Stimulated activated CD4-positive, alpha-beta T cell treated with anti-CD3 and anti-CD28 coated beads, Interleukin-2, amount 100 ng/mL, for 24 hours (primary cell): ENCODE measurements at places on chromosomes 2 and 18.

DNA sequence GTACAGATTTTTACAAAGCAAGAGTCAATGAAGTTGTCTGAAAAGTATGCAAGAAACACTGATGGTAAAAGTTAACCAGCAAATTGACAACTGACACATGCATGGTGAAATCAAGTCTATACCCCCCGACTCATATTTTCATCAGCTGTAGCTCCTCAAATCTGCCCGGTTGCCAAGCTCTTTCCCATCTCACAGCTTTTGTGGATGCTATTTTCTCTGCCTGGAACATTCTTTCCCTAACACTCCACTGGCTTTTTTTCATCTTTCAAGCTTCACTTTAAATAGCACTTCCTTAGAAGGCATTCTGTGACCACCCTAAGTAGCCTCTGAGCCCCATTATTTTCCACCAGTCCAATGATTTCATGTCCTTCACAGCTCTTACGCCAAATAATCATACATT is 18.1 kb downstream of the NBAS start:
- no peak for DNase-seq

GRCh38 chr2:73970850-73971471 is 13.7 kb upstream of the TET3 start:
- peak; percentile 55 for DNase-seq

DNA sequence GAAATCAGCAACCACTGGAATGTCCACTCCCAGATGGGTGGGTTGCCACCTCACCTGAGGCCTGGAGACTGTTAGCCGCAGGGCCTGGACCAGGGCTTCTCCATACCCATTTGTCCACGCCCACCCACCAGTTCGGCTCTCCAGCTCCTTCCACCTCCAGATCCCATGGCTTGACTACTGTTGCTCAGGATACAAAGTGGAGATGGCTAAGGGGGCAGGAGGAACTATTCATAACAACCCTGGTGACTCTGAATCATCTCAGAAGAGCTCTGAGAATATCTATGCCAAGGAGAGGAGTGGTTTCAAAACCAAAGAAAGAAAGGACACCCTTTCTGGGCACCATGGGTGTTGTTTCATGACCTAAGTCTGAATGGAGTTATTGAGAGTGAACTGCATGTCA is 145.8 kb downstream of the LAMA3 start:
- DNase-seq = no peak

- no peak for DNase-seq
These were observed 296.6 kb upstream of the CRIM1 start for GRCh38 chr2:36058953-36059352.

DNA sequence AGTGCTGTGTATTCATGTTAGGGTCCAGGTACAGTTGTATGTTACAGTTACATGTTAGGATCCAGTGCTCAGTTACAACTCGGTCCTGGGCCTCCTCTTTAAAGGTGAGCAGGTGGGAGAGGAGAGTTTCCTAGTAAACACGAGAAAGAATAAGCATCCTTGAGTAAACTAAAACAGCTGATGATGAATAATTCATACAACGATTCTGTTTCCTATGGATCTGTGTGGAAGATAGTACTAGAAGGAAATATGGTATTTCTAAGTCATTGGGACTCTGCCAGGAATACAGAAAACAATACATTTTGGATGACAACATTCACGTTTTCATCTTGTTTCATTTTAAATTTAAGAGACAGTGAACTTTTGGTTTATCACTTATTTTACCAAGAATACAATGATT is 29.5 kb downstream of the SNTG2 start:
- no peak for DNase-seq

- DNase-seq = no peak
These were observed 69.4 kb upstream of the ARHGAP28 start for GRCh38 chr18:6659963-6660725.

DNA sequence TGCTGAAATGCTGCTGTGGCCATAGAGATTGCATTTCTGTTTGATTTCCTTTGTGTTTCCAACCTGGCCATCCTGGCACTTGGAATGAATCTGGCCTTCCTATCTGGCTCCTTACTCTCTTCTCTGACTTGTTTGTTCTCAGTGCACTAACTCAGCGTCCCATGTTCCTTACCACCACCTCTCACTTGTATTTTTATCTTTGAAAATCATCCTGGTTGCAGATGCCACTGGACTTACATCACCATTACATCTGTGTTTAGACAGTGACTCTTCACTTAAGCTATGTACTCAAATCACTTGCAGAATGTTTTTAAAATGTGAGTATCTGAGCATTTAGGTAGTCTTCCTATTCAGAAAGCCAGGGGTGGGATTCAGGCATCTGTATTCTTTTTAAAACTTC is 239.5 kb downstream of the WDR7 start:
- no peak for DNase-seq

DNA sequence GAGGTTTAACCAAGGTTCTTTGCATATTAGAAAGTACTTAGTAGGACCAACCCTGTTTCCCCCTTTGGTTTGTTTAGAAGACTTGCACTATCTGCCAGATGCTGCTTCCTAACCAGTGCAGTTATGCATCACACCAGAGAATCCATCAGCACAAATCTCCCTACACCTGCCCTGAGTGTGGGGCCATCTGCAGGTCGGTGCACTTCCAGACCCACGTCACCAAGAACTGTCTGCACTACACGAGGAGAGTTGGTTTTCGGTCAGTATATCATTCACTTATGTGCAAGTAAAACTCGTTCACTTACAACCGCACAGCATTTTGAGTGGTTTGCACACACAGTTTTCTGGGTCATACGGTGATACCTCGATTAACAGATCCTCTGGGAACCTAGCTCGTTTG is 69.7 kb downstream of the ZNF532 start:
- DNase-seq = no peak

GRCh38 chr2:12050396-12050795 is 304.0 kb downstream of the LPIN1 start:
- DNase-seq = no peak

GRCh38 chr2:24045511-24046508 is 1.4 kb downstream of the WDCP start:
- no peak for DNase-seq

DNA sequence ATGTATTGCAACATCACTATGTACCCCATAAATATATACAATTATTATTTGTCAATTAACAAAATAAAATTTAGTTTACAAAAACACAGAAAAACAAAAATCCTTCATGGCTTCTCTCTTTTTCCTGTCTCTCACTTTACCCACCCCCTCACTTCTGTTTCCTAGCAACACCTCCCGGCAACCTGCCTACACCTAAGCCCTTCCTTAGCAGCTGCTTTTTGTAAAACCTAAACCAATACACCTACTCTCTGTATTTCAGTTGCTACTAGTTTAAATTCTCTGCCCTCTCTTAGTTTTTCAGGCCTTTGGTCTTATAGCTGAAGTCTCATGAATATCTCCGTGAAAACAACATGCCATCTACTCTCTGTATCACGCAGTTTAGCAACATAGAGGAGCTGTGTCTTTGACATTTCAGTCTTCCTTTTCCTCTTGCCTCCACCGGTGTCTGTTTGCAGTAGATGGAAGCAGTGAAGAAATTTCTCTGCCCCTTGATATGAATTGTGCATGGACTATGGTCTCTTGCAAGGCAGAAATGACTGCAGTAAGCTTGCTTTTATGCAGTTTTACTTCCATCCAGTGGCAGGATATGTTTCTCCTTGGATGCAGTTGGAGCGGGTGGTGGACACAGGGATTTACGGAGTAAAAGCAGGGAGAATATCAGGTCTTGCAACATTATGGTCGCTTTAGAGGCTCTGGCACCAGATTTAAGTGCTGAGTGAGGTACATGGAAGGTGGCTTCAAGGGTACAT is 42.0 kb upstream of the ZDBF2 start:
- no peak for DNase-seq

- no peak for DNase-seq
These were observed 253.1 kb downstream of the CDCA7 start for GRCh38 chr2:173607606-173608311.

GRCh38 chr2:48278590-48278989 is 251.4 kb upstream of the STON1 start:
- no peak for DNase-seq

GRCh38 chr18:25876330-25876948 is 214.0 kb downstream of the SS18 start:
- no peak for DNase-seq
